ENCODE measurements at places on chromosomes 2 and 18. TPM values are rescaled to one million over a fixed set of nuclear protein-coding genes. Genes with fewer than 3 reads are reported as not detected.

DNA sequence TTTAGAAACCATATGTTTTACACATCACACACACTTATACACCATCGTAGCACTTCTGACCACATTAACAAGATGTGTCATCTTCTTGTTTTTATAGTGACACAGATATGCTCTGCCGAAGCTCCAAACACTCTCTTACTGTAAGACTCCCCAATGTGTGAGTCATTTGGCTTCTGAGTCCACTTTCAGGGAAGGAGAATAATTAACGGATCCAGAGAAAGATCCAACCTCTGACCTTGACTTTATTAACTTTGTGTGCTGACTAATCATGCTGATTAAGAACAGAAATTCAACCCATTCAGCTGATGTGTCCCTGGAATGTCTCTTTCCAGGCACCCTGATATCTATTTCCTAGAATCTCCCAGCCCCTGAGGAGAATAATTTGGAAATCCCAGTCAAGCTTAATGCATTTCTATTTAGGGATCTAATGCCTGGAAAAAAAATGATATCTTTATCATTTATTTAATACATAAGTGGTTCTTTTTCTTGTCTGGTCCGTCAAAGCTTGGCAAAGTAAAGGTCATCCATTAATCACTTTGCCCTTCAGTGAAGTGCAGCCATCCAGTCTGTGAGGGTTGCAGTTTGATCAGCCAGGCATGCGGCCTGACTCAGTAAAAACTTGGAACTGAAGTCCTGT lies 615.8 kb upstream of the SYT4 start:
- H3K27ac ChIP-seq: no peak overlapping the region
- no peak overlapping the region for H3K4me3 ChIP-seq
- DNase-seq: no peak
- peaks cover 6% of the 10 kb centered on the region for H3K4me1 ChIP-seq
- H3K27me3 ChIP-seq: no peaks in the 10 kb centered on the region

DNA sequence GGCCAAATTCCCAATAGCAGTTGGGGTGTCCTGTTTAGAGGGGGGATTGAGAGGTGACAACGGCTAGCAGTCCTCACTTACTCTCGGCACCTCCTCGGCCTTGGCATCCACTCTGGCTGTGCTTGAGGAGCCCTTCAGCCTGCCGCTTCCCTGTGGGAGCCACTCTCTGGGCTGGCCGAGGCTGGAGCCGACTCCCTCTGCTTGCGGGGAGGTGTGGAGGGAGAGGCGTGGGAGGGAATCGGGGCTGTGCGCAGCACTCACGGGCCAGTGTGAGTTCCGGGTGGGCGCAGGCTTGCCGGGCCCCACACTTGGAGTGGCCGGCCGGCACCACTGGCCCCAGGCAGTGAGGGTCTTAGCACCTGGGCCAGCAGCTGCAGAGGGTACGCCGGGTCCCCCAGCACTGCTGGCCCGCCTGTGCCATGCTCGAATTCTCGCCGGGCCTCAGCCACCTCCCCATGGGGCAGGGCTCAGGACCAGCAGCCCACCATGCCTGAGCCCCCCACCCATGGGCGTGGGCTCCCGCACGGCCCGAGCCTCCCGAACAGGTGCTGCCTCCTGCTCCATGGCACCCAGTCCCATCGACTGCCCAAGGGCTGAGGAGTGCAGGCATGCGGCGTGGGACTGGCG lies 705.9 kb upstream of the ZNF804A start:
- no peaks in the 10 kb centered on the region for H3K36me3 ChIP-seq
- H3K4me1 ChIP-seq: no peaks in the 10 kb centered on the region
- no peak overlapping the region for H3K4me3 ChIP-seq
- no peak overlapping the region for H3K27ac ChIP-seq
- no peaks in the 10 kb centered on the region for H3K27me3 ChIP-seq

The KLF11 gene
- polyA plus RNA-seq: 3.9 TPM

- H3K4me1 ChIP-seq: no peaks in the 10 kb centered on the region
- no peaks in the 10 kb centered on the region for H3K36me3 ChIP-seq
- no peak overlapping the region for H3K4me3 ChIP-seq
- no peak for DNase-seq
- H3K27ac ChIP-seq: no peak overlapping the region
- H3K27me3 ChIP-seq: no peaks in the 10 kb centered on the region
Measured at GRCh38 chr2:215145611-215146010, 7.2 kb upstream of the ABCA12 start.

DNA sequence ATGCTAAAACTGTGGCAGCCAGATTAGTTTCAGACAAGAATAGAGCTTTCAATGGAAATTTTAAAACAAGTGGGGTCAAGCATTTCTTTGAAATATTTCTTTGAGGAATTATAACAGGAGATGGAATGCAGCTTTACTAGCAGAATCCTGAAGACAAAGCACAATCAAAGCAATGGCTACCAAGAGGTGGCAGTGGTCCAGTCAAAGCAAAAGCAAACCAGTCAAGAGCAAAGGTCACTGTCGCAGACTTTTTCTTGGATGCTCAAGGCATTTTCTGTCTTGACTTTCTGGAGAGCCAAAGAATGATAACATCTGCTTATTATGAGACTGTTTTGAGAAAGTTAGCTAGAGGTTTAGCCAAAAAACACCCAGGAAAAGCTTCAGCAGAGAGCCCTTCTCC lies 351.2 kb upstream of the DLGAP1 start:
- no peaks in the 10 kb centered on the region for H3K27me3 ChIP-seq
- H3K27ac ChIP-seq: no peak overlapping the region
- H3K4me3 ChIP-seq: no peak overlapping the region
- DNase-seq: no peak
- no peaks in the 10 kb centered on the region for H3K4me1 ChIP-seq

DNA sequence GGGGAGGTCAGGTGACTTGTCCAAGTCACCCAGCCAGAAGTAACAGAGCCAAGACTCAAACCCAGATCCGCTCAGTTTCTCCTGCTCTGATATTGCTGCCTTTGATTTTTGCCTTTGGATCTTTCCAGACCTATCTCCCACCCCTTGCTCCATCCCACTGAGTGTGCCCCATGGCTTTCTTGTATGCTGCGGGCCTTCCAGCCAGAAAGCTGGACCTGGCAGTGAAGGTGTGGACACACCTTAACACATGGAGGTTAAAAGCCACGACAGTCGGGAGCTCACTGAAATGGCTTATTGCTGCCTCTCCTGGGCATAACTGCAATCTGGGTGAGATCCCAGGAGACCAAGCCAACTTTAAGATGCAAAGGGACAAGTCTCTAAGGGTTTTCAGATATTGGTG lies 86.7 kb downstream of the LONRF2 start:
- H3K4me1 ChIP-seq: no peaks in the 10 kb centered on the region
- no peak overlapping the region for H3K4me3 ChIP-seq
- no peak overlapping the region for H3K27ac ChIP-seq

The CDH19 gene
- polyA plus RNA-seq: 0.60 TPM

- H3K27me3 ChIP-seq: peaks cover 53% of the 10 kb centered on the region
- DNase-seq: peak; percentile 81
- H3K4me3 ChIP-seq: peak within 1 kb of the TSS; percentile 50
- no peaks in the 10 kb centered on the region for H3K36me3 ChIP-seq
- H3K27ac ChIP-seq: peak within 1 kb of the TSS; percentile 51
Measured at GRCh38 chr2:42493468-42494354, at the start of gene KCNG3. TSS of gene KCNG3 (minus strand) at chr2:42493982. CDS start at chr2:42493501, 481 bp downstream.

DNA sequence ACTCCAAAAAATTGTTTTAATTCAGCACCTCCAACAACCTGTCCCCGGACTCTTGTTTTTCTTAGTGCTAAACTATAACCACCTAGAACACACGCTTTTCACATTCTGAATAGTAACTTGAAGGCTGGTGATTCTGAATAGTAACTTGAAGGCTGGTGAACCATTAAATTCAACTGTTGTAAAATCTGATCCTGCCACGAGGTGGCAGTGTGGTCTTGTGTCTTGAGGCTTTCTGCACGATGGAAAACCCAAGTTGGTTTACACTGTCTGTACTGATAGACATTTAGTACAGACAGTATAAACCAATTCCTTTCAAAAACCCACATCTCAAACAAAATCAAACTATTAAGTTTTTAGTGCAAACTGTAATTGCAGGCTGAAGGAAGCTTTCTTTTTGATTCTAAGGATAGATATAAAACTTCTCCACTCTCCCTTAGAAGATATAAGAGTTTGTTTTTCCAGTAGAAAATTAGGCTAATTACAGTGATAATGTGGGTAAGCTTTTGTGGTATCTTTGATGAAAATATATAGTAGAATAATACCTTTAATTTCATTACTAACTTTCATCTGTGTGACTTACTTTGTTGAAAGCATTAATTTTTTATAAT lies 57.6 kb downstream of the VAPA start:
- no peak overlapping the region for H3K27ac ChIP-seq
- DNase-seq: peak; percentile 87

GRCh38 chr18:63858456-63858855 lies 29.0 kb upstream of the SERPINB2 start:
- no peaks in the 10 kb centered on the region for H3K4me1 ChIP-seq
- no peak for DNase-seq
- no peaks in the 10 kb centered on the region for H3K36me3 ChIP-seq

The CPO gene
- polyA plus RNA-seq: 0.12 TPM

The KIF1A gene
- polyA plus RNA-seq: 4.4 TPM

GRCh38 chr2:150003544-150003943 lies 416.0 kb upstream of the MMADHC start:
- no peak overlapping the region for H3K4me3 ChIP-seq
- no peaks in the 10 kb centered on the region for H3K4me1 ChIP-seq
- no peaks in the 10 kb centered on the region for H3K27me3 ChIP-seq
- H3K36me3 ChIP-seq: no peaks in the 10 kb centered on the region
- no peak overlapping the region for H3K27ac ChIP-seq
- DNase-seq: no peak

- H3K27ac ChIP-seq: no peak overlapping the region
- no peaks in the 10 kb centered on the region for H3K27me3 ChIP-seq
- no peak for DNase-seq
- H3K4me3 ChIP-seq: no peak overlapping the region
- H3K36me3 ChIP-seq: peaks cover 7% of the 10 kb centered on the region
- no peaks in the 10 kb centered on the region for H3K4me1 ChIP-seq
Measured at GRCh38 chr2:106094131-106094841, 99.8 kb downstream of the UXS1 start.

DNA sequence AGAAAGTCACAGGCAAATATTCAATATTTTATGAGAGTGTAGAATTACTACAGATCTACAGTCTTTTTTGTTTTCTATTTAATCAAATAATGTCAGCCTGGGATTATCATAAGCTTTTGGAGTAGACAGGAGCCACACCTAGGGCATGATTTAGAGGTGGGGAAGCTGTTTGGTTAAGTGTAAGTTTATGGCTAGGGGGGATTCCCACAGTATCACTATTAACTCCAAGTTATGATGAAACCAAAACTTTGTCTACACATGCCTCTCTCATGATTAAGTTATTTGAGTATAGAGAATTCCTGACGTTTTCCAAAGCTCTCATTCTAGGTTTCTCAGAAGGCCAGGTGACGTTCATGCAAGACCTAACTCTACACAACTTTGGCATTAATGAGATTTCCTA lies 2.1 kb downstream of the SERPINB10 start:
- H3K4me3 ChIP-seq: no peak overlapping the region
- DNase-seq: no peak
- no peaks in the 10 kb centered on the region for H3K27me3 ChIP-seq
- H3K27ac ChIP-seq: no peak overlapping the region

Data from sigmoid colon (tissue), 7 donors.